Central memory CD8-positive, alpha-beta T cell (primary cell): ENCODE measurements at places on chromosomes 1 and 21.

DNA sequence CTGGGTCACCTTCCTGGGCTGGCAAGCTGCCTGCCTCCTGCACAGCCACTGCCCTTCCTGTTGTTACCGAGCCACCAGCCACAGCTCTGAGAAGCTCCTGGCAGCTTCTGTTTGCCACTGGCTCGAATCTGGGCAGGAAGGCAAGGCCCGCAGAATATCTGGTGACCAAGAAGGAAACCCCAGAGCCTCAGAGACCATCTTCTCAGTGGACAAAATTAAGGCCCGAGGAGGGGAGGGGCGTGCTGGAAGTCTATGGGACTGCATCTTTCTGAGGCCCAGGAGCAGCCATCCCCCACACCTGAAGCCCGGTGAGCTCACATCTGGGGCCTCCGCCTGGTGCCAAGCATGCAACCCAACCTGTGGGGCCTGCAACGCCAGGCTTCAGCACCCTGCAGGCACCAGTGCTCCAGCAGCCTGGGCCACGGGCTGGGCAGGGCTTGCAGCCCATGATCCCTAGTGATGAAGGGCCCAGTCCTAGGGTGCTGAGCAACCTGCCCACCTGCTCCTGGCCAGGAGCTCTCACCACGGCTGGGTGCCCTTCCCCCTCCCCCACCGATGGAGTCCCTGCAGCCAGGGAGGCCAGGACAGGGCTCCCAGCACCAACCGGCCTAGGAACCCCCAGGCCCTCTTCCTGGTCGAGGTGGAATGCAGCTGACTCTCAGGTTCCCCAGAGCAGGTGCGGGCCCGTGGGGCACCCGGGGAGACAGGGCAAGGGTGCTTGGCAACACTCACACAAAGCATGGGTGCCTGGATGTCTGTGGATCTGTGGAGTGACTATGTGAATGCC lies 879 bp downstream of the CPTP start:
- DNase-seq: no peak

GRCh38 chr1:232531291-232531690 lies 98.6 kb downstream of the SIPA1L2 start:
- no peak for DNase-seq

DNA sequence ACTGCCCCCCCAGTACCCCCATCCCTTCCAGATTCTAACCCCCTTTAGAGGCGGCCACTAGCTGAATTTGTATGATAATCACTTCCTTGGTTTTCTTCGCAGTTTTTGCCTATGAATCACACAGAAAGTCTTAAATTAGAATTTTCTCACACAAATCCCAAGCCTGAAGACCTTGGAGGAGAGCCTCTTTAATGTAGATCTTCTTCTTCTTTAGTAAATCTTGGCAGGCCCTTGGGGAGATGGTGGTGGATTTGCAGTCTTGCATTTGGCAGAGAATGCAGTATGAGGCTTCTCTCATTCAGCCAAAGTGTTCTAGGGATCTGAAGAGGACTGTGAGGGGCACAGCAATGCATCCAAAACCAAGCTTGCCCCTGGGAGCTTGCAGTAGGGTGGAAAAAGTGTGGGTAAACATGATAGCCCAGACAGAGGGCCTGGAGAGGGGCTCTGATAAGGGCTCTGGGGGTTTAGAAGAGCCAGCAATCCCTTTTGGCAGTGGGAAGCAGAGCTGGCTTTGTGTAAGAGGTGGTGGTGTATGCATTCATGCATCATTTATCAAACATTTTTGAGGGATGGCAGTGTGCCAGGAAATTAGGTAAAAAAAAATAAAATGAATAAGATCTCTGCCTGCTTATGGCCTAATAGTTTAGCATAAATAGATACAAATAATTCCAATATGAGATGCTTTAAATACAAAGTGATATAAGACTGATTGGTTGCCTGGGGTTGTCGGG lies 7.7 kb upstream of the CDC42 start:
- no peak for DNase-seq

- no peak for DNase-seq
These were observed 9.7 kb downstream of the TLCD4 start for GRCh38 chr1:95126846-95127245.

GRCh38 chr1:153921803-153922075 lies 1.0 kb downstream of the GATAD2B start:
- DNase-seq: no peak

DNA sequence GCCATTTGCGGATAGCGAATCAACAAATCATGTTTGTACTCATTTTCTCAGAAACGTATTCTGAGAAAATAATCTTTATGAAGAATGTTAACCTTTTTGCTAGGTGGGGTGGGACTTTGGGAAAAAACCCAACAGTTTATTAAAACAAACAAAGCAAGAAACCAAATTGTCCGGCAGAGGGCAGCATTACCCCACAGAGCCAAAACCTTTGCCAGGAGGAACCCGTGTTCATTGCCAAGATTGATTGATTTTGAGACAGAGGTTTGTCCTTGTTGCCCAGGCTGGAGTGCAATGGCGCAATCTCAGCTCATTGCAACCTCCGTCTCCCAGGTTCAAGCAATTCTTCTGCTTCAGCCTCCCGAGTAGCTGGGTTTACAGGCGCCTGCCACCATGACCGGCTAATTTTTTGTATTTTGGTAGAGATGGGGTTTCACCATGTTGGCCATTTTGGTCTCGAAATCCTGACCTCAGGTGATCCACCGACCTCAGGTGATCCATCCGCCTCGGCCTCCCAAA lies 70.8 kb upstream of the RHOU start:
- DNase-seq: peak; percentile 66

DNA sequence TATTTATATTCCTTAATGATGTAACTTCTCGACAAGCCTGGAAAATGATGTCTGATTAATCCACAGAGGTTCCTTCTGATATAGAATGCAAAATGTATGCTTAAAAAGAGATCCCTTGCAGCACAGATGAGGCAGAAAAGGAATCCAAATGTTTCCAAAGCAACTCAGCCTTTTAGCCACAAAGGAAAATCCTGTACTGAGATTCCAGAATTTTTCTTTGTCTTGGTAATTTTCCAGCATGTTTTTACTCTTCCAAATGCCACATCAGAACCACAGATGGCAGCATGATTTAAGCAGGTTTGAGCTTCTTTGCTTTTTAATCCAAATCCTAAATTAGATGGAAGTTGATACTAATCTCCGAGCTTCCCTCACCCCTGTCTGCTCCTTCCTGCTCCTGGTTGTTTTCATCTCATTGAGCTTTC lies 176.4 kb upstream of the PALMD start:
- no peak for DNase-seq

- DNase-seq: no peak
These were observed 81.7 kb downstream of the SIK1 start for GRCh38 chr21:43345046-43345745.

- DNase-seq: no peak
These were observed 319.4 kb downstream of the TGFB2 start for GRCh38 chr1:218664385-218665170.

- no peak for DNase-seq
These were observed 766 bp downstream of the AGO4 start for GRCh38 chr1:35808450-35809113.

- DNase-seq: no peak
These were observed 159.2 kb downstream of the RYR2 start for GRCh38 chr1:237201155-237201554.

DNA sequence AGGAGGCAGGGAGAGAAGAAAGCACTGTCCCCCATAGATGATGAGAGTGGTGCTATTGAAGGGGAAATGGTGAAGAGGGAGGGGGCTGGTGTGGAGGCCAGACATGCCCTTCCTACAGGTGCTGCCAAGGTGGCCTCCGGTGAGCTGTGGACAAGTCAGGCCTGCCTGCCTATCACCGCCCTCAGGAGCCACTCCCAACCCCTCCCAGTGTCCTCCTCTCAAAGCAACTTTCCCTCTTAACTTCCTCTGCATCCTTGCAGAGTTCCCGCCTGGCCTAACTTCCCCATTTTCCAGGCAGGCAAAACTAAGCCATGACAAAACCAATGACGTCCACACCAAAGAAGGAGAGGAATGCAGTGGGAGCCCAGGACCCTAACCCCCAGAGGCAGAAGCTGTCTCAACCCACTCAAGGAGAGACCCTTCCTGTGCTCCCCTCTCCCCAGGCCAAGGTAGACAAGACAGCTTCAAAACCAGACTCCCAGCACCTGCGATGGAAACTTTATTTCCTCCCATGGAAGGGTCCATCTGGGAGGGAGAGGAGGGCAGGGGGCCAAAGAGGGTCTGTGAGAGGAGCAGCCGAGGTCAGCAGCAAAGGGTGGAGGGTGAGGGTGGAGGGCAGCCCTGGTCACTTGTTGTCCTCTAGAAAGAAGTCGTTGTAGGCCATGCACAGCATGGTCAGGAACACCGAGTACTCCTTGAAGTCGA lies 1.0 kb upstream of the S100A6 start:
- DNase-seq: no peak
